ENCODE measurements at places on chromosomes 5 and 9.

- peak; percentile 30 for DNase-seq
Observed at GRCh38 chr5:74685979-74686631, 1.1 kb downstream of the HEXB start.

- no peak for DNase-seq
Observed at GRCh38 chr9:35680331-35681105, 6.8 kb downstream of the CA9 start.

DNA sequence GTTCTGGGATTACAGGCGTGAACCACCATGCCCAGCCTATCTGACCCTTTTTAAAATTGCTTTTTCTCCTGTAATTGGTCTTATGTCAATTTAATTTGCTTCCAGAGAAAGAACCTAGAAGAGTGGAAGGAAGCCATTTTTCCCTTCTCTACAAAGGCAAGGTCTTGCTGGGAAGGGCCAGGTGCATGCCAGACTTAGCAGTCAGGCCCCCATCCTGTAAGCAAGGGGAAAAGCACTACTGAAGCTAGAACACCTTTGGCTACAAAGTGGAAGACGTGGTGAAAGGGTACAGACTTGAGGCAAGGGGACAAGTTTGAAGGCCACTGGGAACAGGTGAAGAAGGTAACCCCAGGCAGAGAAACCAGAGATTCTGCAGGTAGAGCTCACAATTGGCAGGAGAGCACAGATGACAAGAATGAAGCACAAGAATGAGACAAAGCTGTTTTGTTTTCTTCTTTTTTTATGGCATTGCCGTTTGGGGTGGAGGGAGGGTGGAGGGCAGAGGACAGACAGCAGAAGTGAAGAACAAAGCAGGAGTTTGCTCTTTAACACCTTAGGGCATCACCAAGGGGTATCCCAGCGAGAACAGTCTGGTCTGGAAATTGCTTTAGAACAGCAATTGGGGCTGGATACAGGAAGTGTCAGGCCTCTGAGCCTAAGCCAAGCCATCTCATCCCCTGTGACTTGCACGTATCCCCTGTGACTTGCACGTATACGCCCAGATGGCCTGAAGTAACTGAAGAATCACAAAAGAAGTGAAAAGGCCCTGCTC lies 72.9 kb downstream of the SERINC5 start:
- peak; percentile 57 for DNase-seq

DNA sequence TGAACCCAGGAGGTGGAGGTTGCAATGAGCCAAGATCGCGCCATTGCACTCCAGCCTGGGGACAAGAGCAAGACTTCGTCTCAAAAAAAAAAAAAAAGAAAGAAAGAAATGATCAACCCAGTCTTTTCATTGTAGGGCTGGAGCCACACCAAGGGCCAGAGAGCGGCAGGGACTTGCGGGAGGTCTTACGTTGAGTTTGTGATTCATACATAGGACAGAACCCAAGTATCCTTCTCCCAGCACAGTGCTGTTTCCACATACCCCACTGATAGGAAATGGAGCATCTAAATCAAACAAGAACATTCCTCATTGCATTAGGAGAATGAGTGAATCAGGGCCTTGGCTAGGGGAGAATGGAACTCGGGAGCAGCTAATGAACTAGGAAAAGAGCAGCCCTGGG lies 3.5 kb upstream of the TNIP1 start:
- no peak for DNase-seq

- no peak for DNase-seq
Observed at GRCh38 chr9:120663950-120664349, 50.3 kb downstream of the MEGF9 start.

DNA sequence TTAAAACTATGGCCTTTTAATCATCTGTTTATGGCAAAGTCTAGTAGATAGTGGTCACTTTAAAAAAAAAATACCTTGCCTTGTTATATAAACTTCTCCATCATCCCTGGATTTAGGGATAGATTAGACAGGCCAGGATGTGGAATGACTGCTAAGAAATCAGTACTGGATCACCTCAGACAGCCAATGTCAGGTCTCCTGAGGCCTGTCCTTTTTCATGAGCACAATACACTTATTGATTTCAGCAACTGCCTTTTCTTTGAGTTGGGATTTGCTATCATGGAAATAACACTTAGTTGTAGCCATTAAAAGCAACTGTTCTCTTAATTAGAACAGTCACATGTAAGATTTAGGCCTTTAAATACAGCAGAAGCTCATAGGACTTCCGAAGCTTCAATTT lies 77.9 kb downstream of the NLN start:
- no peak for DNase-seq

DNA sequence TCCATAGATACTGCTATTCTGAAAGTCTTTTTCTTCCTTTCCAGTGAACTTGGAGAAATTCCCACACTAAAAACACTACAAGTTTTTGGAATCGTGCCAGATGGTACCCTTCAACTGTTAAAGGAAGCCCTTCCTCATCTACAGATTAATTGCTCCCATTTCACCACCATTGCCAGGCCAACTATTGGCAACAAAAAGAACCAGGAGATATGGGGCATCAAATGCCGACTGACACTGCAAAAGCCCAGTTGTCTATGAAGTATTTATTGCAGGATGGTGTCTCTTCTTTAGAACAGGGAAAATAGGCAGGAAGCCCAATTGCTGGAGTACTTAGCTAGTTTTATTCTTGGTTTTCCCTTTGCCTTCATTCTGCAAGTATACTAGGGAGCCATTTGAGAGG lies 29.9 kb downstream of the SKP2 start:
- DNase-seq: no peak

DNA sequence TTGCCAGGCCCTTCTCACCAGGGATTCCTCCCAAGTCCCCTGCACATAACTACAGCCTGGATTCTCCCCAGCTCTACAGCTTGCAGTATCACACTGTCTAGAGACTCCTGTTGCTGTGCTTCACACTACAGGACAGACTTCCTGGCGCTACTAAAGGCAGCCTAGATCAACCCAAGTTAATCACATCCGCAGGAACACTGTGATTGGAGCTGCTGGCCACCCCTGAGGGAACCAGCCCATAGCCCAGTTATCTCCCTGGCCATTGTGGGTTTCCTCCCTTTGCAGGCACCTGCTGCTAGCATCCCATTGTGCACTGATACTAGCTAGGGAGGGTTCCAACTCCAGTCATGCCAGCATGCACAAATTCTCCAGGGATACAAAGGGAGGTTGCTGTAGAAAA lies 53.5 kb downstream of the NLN start:
- no peak for DNase-seq

DNA sequence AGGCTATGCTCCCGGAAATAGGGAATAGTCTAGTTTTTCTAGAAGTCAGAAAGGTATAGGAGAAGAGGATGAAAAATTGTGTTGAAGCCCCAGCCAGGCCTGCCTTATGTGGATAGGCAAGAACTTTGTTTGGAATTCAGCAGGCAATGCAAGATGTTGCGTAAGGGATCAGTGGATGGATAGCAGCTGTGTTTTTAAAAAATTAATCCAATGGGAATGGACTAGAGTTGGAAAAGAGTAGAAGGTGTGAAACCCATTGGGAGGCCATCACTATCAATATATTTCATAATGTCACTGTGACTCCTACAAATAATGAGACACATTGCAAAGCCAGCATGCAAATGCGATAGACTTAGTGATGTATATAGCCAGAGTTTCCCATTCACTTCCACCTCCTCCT lies 281.9 kb downstream of the MARCHF11 start:
- DNase-seq: no peak

DNA sequence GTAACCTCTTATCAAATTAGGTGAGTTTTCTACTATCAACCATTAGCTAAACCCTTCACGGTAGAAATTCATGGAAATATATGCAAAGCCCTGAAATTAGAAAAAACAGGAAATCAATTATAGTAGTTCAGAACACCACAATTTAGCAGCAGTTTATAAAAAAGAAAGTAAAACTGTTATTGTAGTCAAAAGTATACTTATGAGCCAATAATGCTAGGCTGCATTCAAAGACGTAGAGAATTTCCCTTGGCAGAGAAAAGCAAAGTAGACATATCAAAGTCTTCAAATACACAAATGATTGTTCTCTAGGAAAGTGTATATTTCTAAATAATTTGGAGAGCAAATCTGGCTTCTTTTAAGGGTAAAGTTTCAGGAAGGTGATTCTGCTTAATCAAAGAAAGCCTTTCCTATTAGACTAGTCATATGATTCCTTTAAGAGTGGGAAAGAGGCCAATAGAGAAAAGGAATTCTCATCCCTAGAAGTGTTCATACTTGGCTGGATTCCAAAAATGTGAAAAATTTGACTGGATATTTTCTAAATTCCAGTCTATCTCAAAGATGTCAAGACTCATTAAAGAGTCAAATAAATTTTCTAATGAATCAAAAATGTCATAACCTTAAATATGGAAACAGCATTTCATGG lies 185.5 kb downstream of the SMC2 start:
- DNase-seq: no peak

DNA sequence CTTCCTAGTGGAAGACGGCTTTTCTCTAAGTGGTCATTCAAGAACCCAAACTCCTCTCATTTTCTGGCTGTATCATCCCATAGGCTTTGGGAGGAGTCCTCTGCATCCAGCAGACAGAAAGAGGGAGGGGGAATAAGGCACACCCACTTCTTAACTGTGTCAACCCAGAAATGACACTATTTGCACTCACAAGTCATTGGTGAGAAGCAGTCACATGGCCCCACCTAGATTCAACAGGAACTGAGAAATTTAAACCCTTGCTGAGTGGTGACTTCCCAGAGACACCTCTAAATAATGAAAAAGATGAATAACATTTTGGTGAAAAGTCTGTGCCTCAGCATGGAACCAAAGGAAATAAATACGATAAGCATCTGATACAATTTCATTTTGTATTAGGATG lies 120.0 kb downstream of the MCTP1 start:
- DNase-seq: no peak

DNA sequence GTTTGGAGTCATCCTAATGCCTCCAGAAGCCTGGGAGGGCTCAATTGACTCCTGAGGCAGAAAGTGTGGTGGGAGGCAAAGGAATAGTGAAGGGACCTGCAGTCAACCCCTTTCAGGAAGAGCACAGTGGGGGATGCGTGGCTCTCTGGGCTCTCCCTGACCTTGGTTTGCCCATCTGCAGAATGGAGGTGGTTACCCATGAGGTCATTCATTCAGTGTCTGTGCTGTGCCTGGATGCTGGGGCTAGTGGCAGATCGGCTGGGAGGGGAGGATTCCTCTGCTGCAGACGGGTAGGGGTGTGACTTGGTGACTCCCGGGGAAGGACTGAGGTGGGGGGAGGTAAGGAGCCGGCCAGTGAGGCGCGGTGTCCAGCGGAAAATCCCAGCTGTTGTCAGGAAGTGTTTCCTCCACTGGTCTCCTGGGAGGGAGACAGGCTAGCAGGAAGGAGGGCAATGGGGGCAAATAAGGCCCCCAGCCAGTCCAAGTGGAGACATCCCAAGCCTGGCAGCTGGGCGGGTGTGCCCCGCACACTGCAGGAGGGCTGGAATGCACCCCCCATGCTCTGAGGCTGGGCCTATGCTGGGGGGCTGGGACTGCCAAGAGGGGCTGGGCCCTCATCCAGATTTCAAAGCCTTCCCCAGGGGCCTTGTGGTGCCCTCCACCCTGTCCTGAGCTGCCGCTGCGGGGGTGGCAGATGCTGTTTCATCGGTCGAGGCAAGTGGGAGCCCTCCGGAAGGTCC lies 10.9 kb downstream of the CXXC5 start:
- no peak for DNase-seq

- DNase-seq: no peak
Observed at GRCh38 chr9:133135146-133135745, 14.2 kb upstream of the RALGDS start.

DNA sequence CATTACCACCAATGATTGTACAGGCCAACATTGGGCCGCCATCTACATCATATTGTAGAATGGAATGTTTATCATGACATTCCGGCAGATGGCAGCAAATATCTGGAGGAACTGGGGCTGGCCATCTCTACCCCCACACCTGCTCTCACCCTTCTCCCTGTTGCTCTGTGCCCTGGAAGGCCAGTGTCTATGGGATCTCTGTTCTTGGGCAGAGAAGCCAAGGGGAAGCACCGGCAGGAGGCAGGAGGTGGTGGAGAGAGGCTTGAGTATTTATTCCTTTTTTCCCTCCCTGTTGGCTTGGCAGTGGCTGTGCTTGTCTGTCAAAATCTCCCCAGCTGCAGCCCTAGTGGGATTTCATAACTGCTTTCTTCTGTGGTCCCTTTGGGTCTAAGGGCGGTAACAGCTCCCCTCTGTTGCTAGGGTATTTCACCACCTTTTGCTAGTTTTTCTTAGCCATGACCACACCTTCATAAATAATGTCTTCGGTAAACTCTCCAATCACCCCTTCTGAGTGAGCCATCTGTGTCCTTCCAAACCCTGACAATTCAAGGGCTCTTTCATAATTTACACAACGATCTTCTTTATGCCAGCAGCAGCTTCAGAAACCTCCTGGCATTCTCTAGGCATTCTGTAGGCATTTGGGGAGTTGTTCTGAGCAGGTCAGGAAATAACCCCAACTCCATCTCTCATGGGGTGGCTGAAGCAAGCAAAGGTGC lies 225.8 kb downstream of the MELK start:
- no peak for DNase-seq
